ENCODE measurements at places on chromosomes 2 and 18. TPM values are rescaled to one million over a fixed set of nuclear protein-coding genes. Genes with fewer than 3 reads are reported as not detected.

- DNase-seq = no peak
These were observed 141.1 kb downstream of the EIPR1 start for GRCh38 chr2:3236300-3237045.

- DNase-seq = no peak
These were observed 57.1 kb downstream of the RAPGEF4 start for GRCh38 chr2:172792711-172793110.

The NPAS2 gene
- total RNA-seq = 20.4 TPM

The MOCOS gene
- 12.1 TPM for total RNA-seq

- no peak for DNase-seq
These were observed 46.6 kb downstream of the EPB41L5 start for GRCh38 chr2:120059483-120059882.

Data from HCT116 (cell line).